ENCODE measurements at places on chromosomes 7 and 10.

GRCh38 chr10:34699904-34700517 lies 115.1 kb downstream of the PARD3 start:
- no peak for DNase-seq

GRCh38 chr10:13180788-13181187 lies 19.4 kb downstream of the MCM10 start:
- no peak for DNase-seq

DNA sequence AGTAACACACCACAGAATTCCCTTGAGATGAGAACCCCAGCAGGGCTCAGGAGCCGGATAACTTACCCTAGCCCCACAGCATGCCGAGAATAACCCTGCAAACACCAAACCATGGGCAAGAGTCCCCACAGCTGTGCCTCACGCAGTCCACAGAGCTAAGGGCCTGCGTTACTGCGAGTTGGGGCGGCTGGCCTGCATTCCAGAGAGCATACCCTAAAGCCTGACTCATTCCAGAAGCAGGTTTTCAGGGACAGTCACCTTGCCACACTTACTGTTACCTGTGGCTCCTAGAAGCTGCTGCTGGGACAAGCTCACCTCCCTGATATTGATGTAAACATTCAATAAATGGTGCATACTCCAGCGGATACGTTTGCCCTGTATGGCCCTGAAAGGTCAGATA lies 18.6 kb downstream of the FGFR2 start:
- DNase-seq, result no peak

DNA sequence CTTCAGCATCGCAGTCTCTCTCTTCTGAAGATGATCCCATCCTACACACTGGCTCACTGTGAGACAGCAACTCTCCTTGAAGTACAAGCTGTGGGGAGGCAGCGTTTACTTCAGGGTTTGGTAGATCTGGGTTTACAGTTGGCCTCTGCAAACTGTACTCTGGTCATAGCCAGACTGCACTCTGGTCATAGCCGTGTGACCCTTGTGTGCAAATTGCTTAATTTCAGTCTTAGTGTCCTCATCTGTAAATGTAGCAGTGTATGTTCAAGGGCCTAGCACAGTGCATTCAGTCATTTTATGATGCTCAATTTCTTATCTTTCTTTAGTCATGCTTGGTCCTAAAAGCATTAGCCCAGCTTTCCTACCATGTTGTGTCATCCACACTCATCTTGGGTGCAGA lies 188.2 kb downstream of the LRMDA start:
- no peak for DNase-seq

GRCh38 chr7:22980422-22980821 lies 33.5 kb downstream of the HYCC1 start:
- no peak for DNase-seq

DNA sequence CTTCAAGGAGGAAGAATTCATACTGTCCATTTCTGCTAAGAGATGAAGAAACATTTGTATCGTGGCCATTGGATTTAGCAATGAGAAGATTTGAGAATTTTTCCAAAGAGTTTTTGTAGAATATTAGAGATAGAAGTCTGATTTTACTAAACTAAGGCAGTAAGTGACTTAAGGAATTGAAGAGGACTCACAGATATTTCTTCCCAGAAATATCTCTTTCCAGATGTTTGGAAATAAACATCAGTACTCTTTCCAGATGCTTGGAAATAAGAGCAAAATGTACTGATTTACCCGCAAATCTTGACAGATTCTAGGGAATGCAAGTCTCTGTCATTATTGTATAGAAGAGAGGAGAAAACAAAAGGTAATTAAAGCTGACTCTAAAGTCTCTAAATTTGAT lies 91.3 kb downstream of the IMMP2L start:
- DNase-seq, result no peak

- DNase-seq, result no peak
These were observed 449.9 kb downstream of the POM121L12 start for GRCh38 chr7:53485354-53485753.

DNA sequence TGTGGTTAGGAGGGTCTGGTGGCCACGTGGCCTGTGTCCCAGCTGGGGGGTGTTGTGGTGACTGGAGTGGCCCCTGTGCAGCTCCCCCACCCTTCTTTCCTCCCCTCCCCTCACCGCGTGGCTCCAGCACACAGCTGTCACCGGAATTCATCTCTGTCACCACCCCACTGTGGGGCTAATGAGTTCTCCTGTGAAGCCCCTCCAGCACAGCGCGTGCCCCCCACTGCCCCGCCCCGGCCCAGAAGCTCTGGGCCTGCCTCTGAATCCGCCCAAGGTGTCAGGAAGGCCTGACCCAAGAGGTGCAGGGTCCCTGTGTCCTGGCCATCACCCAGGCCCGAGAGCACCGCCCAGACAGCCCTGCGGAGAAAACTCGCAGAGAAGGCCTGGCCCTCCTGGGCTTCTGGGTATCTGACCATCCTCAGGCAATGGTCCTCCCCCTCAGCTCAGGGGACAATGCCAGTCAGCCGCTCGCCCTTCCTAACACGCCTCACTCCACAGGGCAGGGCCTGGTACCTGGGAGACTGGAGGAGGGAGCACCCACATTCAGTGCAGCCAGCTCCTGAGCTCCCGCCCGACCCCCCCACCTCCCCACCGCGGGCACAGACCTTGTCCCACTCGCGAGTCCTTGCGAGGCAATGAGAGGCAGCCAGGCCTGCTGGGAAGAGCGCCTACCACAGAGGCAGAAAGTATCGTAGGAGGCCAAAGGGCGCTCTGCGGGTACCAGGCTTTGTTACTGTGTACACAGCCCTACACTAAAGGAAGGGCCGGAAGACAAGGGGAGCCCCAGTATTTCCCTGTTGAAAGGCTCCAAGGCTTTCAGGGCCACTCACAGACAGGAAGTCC lies 38.2 kb downstream of the GBX1 start:
- no peak for DNase-seq

DNA sequence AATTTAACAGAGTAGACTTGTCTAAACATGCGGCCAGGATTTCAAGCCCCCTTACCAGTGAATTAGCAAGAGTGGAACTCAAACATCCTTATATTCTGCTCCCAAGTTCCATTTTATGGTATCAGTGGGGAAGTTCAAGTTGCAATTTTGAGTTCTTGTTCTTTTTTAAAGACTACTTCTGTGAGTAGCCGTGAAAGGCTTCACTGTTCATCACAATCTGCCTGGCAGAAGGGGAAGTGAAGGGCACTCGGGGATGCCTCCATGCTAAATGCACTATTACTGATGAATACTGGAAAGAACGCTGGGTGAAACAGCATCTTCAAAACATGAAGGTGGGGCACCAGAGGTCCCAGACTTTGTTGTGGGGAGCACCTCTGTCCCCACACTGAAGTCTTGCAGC lies 22.4 kb upstream of the FGL2 start:
- DNase-seq, result no peak

DNA sequence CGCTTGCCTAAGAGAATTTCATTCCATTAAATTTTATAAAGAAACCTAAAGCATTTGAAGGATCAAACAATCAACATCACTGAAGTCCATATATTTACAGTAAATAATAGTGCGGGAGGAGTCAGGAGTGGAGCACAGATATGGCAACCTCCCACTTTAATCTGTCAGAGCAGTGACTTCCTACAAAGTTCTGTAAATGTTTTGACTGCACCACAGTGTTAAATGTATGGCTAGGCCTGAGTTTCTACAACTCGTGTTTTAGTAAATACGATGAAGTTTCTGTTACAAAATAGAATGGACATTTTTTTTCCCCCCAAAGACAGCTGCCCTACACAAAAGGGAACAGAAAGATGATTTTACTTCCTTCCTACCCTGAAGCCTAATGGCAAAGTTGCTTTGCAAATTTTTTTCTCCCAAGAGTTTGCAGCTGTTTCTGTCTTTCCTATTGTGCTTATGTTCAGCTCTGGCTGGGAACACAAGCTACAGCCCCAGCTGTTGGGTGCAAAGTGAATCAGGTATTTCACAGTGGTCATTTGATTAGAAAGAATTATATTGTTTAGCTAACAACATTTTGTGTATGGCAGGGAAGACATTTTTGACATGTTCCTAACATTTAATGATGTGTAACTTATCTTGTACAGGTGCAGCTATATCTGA lies 62.1 kb downstream of the MET start:
- DNase-seq, result no peak

DNA sequence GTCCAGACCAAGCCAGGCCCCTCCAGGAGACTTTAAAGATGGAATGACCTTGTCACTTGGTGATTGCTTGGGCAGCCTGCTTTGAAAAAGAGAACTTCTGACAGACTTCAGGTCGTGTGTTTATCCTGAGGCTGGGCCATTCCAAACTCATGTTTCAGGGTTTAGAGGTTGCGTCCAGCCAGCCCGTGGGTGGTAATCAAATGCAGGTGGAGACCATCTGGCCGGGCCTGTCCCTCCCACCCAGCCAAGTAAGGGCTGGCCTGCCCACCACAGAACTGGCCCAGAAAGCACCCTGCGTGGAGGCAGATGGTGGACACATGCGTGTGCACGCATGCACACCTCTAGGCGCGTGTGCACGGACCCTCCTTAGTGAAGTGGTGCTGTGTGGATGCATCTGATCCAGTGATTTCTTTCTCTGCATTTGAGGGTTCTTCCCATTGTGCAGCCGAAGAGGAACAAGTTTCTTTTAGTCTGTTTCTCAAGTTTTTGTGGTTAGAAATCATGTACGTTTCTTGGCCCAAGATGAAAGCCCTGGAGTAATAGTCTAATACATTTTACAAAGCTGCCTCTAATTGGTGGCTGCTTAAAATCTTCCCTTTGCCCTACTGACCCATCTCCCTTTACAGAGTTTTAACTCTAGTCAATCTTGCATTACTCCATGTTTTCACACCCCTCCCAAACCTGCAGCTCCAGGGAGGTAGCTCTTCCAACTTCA lies 43.0 kb downstream of the SUFU start:
- no peak for DNase-seq

DNA sequence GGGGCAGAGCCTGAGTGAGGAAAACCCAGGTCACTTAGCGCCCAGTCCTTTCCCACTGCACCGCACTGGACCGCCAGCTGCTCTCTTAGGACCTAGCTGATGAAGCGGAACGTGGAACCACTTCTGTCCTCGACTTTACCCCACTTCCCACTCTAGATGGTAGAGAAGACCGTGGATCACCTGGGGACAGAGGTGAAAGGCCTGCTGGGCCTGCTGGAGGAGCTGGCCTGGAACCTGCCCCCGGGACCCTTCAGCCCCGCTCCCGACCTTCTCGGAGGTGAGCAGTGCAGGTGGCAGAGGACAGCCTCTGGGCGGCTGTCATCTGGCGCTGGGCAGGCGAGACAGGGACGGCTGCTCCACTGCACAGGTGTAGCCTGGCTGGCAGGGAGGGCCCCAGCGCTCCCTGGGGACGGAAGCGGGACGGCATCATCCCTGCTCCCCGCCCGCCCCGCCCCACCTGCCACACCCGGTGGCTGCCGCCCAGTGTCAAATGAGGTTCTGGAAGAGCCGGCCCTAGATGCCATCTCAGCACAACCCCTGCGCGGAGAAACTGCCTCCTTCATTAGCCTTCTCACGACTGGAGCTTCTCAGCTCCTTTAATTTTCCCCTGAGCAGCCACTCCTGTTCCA lies 11.7 kb downstream of the PLAC9 start:
- no peak for DNase-seq

GRCh38 chr7:44727158-44727936 lies 21.3 kb upstream of the ZMIZ2 start:
- no peak for DNase-seq

DNA sequence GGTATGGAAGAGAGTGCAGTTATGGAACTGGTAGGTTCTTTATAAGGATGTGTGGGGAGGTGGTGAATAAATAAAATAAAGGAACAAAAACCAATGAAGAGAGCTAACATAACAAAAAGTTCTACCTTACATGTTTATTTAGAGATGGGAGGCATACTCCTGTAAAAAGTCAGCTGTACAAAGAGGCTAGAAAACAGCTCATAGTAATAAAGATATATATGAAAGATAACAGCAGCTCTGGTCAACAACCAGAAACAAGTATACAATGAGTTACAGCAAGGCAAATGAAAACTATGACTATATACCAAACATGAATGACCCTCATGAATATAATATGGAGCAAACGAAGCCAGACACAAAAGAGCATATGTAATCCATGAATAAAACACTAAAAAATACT lies 62.0 kb downstream of the FAM13C start:
- DNase-seq, result no peak

DNA sequence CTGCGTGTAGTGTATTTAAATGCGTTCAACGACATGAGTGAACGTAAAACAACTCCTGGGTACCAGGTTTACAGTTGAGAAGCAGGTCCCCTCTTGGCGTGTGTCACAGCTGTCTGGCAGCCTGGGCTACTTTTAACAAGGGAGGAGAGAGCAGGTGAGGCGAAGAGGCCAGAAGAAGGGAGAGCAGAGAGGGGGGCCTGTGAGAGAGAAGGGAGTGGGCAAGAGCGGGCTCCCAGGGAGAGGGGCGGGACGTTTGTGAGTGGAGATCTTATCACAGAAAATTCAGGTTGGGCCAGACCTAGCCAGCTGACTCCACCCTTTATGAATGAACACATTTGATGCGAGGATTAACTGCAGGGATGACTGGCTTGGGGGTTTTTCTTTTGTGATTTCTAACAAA lies 154.0 kb downstream of the CAMK1D start:
- no peak for DNase-seq

DNA sequence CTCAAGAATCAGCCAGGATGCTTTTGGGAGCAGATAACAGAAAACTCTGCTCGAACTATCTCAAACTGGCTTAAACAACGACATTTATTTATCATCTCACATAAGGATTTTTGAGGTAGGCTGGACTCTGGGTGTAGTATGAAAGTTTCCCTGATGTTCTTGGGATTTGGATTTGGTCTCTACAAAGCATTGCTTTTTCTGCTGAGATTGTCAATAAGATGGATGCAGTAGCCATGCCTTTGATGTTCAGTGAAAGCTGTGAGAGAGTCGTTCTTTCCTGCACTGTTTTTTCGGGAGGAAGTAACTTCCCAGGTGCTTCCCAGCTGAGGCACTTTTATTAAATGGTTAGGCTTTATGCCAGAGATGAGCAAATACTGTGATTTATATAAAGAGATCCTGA lies 181.1 kb downstream of the PRKG1 start:
- DNase-seq, result no peak

- DNase-seq, result no peak
These were observed 1.2 kb upstream of the ABCF2 start for GRCh38 chr7:151228024-151228866.

- DNase-seq, result no peak
These were observed 68.9 kb downstream of the CDK6 start for GRCh38 chr7:92767437-92767836.

GRCh38 chr7:36937754-36938563 lies 213.7 kb upstream of the AOAH start:
- DNase-seq, result no peak

All from nephron progenitor cell (in vitro differentiated cells).